ENCODE measurements at places on chromosomes 12 and 14.

GRCh38 chr14:96512602-96513397 is 10.6 kb downstream of the PAPOLA start:
- no peak for DNase-seq

DNA sequence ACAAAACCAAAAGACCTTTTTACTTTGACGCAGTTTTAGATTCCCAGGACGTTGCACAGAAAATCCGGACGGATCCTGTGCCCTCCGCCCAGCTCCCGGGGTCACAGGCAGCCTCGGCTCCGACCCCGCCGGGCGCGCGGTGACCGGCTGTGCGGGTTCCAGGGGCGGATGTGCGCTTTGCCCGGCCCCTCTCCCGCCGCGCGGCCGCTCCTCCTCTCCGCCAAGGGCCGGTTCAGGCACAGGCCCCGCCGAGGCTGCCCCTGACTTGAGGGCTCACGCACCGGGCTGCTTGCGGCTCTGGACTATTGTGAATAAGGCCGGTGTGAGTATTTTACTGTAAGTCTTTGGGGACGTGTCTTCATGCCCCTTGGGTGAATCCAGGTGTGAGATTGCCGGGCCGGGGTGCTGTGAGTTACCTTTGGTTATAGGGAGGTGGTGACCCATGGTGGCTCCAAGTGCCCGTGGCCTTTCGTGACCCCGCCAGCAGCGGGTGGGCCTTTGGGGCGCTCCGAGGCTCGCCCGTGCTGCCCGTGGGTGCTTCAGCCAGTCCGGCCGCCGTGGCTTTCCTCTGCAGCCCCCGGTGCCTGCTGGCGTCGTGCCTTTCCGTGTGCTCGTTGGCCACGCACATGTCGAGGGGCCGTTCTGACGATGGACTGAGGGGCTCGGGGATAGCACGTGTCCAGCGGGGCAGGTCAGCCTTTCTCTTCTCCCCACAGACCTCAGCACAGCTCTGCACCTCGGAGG is 45.9 kb downstream of the NOC4L start:
- DNase-seq: no peak

- no peak for DNase-seq
These were observed 5.3 kb upstream of the ACACB start for GRCh38 chr12:109110988-109111495.

DNA sequence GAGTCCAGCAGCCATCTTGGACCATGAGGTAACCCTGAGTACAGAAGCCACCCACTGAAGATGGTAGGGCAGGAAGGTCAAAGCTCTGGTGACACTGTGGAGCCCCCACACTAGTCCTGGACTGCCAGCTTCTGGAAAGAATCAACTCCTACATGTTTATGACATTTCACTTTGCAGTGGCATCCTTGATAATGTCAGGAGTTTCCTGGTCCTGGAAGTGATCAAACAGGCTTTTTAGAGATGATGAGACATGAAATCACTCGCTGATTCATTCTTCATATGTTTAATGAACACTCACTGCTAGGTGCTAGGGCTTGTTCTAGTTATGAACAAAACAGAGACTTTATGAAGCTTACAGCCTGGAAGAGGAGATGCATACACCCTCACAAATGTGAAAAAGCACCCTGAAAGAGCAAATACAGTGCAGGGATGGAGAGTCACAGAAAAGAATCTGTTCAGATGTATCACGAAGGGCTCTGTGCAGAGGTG is 15.8 kb upstream of the HNF1A start:
- DNase-seq: no peak

DNA sequence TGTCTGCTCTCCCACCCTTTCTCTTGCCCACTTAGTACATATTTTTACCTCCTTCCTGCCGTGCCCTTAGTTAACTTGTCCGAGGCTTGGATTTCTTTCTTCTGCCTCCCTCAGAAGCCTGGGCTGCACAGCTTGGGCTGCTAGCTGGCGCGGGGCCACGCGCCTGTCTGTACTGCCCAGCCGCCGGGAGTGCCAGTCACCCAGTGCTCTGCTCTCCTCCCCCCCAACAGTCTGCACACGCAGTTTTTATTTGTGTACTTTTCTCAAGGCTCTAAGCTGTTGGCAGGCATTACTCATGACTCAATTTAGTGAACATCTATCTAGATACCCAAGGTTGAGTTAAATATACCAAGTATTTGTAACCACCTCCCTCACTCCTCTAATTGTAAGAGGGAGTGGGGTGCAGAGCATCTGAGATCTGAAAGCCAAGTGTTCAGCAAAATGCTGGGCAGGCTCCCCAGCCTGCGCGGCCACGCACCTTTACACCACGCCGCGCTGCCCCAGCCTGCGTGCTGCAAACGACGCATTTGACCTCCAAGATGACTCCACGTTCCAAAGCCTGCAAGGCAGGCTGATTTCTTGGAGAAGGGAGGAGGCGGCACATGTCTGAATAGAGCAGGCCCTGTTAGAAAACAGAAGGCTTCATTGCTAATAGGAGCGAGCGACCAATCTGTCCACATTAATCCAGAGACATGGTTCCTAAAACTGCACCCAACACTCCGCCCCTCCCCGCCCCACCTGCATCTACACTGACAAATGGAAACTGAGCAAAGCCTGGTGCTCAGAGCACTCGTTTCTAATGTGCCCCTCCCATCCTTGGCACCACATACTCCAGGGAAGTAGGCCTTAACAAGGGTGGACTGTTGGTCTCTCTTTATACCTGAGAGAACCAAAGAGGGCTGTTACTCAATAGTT is 18.2 kb upstream of the CACNA2D4 start:
- DNase-seq: no peak

DNA sequence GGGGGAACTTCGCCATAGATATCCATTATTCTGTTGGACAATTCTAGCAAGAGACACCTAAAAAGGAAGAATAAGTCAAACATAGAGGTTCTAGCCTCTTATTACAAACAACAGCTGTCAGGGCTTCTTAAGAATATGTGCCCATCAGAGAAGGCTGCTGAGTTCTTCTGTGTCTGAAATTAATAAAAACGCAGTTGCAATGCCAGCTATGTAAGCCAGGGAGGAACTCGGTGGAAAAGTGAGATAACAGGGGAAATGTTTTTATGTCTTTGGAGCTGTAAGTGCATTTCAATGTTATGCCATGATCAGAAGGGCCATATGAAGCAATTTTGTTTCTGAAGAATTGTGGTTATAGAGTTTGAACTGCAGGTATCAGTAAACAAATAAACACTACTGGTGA is 95.0 kb downstream of the SYT1 start:
- no peak for DNase-seq

- no peak for DNase-seq
These were observed 61.2 kb upstream of the VASH1 start for GRCh38 chr14:76699939-76700590.

DNA sequence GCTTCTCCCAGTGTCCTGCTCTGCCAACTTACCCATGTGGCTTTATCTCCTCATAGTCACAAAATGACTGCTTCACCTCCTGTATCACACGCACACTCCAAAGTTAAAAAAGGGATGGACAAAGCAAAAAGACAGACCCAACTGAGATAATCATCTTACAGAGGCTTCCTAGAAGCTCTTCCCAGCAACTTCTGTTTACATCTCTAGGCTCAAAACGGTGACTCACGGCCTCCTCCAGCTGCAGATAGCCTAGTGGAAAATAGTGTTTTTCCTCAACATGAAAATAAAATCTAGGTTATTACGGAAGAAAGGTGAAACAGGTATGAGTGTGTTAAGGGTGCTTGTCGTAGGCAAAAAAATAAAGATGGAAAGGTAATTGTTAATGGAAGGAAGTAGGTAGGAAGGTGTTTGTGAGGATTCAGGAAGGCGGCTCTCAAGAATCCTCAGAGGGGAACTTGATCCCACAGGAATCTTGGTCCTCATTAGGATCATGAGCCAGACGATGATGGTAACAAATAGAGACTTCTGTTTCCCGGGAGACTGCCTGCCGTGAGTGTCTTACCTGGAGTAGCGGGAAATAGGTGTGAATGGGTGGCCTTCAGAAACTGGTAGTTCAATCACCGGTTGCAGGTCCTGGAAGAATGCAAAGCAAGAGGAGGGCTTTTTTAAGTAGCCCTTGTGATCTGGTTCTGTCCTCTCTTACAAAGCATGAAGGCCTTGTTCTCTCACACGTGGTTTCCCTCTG is 487.5 kb upstream of the TMEM132C start:
- DNase-seq: no peak

DNA sequence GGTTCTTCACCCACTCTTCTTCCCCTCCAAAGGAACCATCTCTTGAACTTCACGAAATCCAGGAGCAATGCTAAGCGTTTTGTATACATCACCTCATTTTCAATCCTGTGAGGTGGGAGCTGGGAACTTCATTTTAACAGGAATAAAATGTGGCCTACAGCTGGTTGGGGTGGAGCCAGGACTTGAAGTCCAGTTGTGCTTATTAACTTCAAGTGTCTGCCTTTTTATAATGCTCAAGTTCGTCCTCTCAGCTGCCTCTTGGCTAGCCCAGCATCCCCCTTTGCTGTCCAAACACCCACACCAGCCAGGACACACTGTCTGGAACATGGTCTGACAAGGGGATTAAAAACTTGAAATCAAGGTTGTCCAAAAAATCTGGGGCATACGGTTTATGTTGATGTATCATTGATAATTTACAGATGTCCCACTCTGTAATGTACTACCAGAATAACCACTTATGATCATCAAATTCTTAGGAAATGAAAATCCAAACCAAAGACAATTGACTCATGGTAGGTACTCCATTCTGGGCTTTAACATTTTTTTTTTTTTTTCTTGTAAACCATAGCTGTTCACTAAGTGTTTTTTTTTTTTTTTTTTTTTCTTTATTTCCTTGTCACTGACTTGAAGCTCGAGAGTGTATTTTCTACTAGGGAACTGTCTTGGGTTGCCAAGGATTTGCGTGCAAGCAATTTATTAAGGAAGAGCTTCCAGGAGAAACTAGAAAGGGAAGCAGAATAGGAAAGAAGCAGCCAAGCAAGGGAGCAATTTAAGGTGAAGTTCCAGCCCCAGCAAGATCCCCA is 252.3 kb downstream of the EFCAB11 start:
- no peak for DNase-seq

DNA sequence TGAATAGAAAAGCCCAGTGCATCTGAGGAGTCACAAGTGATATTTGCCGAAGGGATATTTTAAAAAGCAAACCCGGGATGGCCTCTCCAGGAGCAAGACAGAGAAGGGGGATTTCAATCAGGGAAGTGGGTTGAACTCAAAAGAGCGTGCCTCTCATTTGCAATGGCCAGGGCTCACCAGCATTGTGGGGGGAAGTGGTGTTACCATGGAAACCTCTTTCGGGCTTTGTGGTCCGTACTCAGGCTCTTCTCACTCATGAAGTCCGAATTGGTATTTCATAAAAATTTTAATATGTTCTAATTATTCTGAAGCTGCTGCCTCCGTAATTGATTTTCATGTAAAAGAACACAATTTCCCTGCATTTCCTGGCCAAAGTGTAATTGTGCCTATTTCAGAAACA is 79.8 kb downstream of the SLC15A4 start:
- no peak for DNase-seq

GRCh38 chr12:39372929-39373328 is 70.0 kb downstream of the KIF21A start:
- DNase-seq: no peak

GRCh38 chr12:5571115-5571514 is 139.2 kb downstream of the NTF3 start:
- DNase-seq: no peak

DNA sequence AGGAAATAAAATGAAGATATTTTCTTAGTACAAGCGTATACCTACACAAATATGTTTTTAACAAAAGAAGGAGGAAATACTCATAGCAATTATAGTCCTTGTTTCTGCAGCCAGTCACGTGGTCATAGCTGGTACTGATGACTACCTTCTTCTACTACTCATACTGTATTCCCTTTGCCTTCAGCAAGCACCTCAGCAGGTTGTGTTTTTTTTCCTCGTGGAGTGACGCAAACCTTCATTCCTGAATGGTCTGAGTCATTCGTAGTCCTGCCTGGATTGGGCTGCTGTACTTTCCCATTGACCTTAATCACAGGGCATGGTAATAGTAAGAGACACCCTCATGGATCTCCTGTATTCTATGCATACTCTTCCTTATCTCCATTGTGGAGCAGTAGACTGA is 25.7 kb upstream of the SLC16A7 start:
- no peak for DNase-seq

DNA sequence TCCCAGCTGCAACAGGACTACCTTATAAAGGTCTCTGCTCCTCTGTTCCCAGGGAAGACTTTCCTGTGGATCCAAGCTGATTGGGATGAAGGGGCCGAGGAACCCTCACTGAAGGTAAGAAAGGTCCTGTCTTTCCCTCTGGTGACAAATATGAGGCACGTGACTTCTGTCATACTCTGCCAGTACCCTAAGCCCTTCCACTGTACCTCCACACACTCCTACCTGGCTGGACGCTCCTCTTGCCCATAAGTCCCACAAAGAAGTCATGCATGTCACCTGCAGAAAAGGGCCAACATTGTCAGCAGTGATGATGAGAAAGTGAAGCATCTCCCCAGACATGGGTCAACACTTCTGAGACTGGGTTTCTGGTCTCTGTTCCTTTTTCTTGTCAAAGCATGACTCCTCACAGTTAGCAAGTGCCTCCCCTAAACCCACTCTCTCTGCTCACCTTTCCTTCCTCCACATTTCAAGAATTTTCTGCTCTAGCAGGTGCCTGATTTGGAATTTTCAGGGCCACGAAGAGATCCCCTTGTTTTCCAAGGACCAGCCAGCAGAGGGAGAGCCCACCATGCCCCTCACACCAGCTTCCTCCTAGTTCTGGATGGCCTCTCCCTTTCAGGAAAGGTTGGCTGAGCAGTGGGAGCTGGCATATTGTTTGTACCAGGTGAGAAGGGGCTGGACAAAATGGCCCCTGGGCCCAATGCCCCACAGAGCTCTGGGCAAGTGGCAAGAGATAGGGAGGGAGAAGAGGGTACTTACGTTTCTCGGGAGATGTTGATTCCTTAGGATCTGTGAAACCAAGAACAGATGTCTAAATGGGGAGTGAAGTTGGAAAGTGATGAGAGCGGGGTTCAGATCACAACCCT is 3.5 kb downstream of the TAC3 start:
- no peak for DNase-seq

- no peak for DNase-seq
These were observed 24.8 kb downstream of the FNTB start for GRCh38 chr14:65011538-65011937.

DNA sequence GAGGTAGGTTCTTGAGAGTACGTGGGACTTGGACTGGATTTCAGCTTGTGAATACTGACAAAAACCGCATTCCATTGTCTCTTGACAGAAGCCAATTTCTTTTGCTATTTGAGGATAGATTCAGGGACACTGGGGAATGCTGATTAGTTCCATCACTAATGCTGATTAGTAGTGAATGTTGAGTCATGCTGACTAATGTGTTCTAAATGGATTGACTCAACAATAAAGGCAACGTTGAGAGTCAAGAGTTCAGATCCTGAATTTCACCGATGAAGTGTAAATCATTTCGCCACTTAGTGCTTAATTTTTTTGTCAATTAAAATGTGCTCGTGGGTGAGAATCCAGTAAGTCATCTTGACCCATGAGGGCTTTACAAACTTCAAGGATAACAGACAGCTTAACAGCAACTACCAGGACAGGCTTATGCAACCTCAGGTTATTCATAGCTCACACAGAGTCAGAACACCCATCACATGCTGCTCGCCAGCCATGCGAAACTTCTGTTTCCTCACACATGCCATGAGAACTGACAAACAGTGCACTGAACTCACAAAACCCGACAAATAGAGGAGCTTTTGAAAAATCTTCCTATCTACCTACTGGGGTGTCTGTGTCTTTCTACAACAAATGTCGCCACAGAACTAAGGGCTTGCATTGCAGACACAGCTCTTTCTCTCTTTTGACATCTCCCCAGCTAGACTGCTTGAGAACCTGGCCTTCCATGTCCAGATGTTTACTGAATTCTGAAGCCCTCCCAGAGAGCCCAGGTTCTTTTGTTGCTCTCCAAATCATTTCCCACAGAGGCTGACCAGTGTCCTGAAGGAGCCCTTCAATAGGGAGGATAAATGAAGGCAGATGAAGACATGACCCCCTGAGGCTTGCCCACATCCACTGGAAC is 316.4 kb downstream of the ZFP36L1 start:
- no peak for DNase-seq

Measured in CMK (cell line).